AG10803 (cell line): ENCODE measurements at places on chromosomes 5 and 9.
A peak's percentile ranks its signal among the peaks of the same experiment; 100 is the strongest.

DNA sequence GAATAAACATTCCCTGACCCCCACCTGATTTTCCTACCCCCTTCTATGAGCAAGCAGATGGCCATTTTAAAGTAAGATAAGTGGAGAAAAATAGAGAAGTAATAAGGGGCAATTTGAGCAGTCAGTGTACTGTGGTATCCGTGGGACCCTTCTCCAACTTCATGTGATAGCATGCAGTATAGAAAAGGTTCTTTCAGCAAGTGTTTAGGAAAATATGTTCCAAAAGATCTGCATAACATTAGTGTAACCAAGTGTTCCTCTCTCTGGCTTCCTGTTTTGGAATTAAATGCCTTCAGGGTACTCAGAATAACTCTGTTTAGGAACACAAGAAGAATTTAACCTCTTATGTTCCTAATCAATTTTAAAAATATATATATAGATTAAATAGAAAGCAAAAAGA is 134.9 kb downstream of the ATG10 start:
- no peak for DNase-seq

DNA sequence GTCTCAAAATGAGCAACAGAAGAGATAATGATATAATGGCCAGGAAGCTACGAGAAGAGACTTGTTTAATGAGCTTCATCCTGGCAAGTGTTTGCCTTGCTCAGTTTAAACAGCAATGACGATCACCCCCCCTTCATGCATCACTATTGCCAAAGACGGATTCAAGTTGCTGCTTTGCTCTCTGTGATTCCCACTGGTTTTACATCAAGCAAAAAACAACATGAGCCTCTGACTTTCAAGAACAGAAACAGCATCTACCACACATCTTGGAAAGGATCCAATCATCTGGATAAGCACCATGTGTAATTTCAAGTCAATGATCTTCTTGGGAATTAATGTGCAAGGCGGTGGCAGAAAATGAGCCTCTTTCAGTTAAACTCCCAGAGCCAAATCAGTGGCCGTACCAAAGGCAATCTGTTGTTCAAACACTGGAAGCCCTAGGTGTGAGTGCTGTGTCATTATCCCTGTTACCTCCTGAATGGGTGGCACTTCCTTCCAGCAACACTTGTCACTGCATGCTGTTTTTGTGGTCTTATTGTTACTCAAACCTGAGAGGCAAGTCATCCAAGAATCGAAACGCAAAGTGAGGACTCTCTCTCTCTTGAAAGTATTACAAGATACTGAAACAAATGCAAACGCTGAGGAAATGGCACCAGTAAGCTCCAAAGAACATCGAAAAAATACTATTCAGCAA is 72.8 kb downstream of the MED27 start:
- peak; percentile 70 for DNase-seq

GRCh38 chr5:65462139-65462705 is 19.5 kb downstream of the ADAMTS6 start:
- DNase-seq = no peak

DNA sequence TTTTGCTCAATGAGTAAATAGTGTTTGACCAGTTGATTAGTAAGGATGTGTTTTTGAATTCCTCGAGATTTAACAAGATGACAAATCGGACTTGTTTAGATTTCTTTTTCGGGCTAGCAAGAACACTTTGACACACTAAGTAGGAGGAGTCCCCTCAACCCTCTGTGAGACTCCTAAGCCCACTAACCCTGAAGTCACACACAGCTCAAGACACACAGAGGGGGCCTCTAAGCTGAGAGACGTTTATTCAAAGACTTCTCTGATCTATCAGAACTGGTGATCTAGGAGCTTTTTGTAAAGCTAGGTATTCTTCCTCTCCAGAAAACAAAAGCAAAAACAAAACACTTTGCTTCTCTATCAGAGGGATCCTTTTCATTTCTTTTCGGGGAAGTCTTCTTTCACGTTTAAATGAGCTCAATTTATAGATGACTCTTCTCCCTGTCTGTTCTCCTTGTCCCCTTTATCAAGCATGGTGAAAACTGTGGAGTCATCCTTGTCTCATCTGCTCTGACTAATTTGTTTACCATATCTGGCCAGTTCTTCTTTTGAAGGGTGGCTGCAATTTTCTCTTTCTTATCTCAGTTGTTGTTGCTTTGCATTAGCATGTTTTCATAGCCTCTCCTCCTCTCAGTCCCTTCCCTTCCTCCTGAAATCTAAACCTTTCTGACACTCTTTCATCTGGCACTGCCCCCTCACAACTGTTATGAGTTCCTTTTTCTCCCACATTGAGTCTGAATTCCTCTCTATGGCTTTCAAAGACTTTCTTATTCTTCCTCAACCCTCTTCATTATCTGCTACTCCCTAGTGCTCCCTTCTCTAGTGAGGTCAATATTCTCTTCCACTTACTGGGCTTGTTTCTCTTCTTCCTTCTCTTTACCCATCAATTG is 68.5 kb upstream of the RAI14 start:
- peak; percentile 57 for DNase-seq

DNA sequence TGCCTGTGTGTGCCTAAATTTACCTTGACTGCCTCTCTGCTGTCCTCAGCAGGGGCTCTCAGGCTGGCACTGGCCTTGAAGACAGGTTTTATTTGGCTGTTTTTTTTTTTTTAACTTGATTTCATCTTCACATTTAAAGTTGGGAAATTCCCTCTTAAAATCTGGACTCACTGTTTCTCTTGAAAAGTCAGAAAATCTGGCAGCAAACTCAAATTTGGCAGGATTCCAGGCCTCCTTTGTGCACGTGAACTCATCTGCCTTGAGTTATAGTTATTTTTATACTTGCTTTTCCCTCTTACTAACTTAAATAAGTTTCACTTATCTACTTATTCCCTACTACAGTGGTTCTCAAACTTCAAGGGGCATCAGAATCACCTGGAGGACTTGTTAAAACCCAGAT is 118.4 kb upstream of the MAP3K1 start:
- DNase-seq = peak; percentile 38

DNA sequence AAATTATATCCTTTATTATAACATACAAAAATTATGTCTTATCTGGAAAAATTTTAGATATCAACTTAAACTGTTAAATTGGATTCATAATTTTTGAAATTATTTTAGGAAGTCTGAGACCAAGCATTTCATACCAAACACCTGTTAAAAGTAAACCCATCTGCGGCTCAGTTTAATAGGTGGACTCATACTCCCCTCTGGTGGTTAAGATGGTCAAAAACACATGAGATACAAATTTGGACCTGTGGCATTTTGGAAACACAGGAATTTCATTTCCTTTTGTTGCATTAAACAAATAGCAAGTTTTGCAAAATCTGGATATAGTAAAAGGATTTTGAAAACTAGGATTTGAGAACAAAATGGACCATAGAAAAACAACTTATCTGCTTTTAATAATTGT is 53.7 kb downstream of the RGMB start:
- DNase-seq = peak; percentile 59

- DNase-seq = peak; percentile 82
Measured at GRCh38 chr5:152688561-152689249, 283.6 kb upstream of the NMUR2 start.

DNA sequence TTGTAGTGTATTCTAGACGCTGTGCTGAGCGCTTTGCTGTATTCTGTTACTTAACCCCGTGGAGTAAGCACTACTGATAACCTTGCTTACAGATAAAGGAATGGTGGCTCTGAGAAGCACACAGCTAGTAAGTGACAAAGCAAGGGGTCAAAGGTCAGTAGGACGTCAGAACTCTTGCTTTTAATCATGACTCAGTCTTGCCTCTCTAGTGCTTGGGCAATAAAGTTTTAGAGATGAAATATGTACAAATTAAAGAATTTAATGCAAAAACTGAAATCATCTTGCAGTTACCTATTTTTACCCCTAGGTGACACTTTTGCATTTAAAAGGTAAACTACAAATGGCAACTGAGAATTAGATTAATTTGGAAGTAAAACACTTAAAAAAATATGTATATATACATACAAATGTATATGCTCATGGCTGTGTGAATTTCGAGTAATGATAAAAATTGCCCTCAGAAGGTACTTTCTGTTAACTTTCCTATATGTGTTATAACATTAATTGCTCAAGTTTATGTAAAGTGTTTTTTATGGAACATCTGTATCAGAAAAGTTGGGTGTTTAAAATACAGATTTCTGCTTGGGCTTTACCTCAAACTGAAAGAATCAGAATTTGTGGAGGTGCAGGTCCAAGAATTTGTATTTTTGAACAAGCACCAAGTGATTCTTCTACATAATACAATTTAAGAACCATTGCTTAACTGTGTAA is 175.1 kb upstream of the DAB2 start:
- peak; percentile 56 for DNase-seq

GRCh38 chr5:51544031-51544785 is 161.0 kb downstream of the ISL1 start:
- DNase-seq = no peak

GRCh38 chr5:172591636-172592035 is 49.4 kb upstream of the NEURL1B start:
- no peak for DNase-seq

GRCh38 chr5:94376672-94377345 is 241.6 kb downstream of the KIAA0825 start:
- no peak for DNase-seq

DNA sequence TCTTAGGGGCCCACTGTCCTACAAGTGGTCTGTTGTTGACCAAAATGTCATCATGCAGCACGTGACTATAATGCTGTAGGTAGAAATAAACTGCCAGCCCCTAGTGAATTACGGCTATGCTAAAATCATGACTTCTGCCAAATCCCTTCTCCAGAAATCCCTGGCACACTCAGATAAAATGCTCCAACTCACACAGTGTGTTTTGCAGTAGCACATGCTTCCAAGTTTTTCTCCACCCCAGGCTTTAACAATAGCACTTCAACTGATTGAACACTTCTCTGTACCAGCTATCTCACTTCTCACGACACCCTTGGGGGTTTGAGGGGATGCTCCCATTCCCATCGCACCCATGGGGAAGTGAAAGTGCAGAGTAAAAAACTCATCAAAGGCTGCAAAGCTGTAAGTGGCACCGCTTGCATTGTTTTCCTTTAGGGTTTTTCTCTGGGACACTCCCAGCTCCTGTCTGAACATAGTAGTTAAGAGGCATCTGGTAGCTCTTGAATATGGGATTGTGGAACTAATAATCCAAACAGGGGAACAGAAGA is 151.0 kb upstream of the SLC24A2 start:
- DNase-seq = no peak

- DNase-seq = no peak
Measured at GRCh38 chr5:134122530-134122929, 8.0 kb downstream of the TCF7 start.

DNA sequence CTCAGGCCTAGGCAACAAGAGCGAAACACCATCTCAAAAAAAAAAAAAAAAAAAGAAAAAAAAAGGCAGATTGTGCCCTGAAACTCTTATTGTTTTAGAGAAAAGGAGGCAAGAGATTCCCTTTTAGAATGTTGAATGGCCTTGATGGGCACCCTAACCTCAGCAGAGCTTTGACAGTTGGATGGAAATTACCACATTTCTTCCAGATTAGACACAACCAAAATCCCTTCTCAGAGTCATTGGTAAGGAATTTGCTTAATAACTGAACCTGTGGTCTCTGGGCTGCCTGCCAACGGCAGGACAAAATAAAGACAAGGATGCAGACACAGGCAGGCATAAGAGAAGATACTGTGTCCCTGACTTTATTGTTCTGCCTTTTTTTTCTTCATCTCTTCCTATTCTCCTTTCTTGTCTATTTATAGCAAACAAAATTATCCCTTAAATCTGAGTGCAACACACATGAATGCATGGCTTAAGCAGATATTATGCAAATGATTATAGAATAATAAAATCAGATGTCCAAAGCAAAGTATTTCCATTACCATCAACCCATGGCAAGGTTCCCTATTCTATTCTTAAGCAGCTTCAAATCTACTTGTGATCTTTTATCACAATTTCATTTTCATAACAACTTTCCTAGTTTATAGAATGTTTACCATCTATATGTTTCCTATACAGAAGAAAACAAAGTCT is 37.3 kb upstream of the TRIO start:
- DNase-seq = peak; percentile 90

DNA sequence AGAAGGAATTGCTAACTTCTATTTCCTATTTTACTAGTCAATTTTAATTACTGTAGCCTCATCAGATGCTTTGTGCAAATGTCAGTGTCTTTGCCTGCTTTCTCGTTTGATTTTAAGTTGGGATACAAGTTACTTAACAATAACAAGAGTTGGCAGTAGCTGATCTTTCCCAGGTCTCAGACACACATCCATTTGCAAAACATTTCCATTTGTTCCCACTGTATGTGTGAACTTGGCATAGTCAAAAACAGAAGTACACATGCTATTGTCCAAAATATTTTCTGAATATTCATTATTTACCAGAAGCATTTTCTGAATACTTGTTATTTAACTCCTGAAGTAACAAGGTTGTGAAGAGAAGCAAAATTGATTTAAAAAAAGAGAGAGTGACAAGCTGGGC is 35.0 kb upstream of the NAA35 start:
- DNase-seq = no peak

DNA sequence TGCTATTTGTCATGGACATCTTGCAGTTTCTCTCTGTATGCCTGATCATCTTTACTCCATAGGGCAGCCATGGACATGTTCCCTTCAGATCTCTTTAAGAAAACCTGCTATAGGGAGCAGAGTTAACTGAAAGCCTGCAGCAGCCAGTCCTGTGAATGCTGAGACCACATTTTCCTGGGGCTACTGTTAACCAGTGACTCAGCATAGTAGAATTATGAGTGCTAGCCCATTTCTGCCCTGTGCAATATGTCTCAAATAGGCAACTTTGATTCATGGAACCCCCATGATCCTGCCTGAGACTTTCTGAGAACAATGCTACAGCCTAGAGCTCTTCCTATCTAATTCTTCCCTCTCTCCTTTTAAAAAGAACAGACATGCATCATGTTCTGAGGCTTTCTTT is 624.2 kb downstream of the CHSY3 start:
- DNase-seq = peak; percentile 9
